H9 (cell line): ENCODE measurements at places on chromosomes 2 and 18. TPM values are rescaled to one million over a fixed set of nuclear protein-coding genes. Genes with fewer than 3 reads are reported as not detected.
A peak's percentile ranks its signal among the peaks of the same experiment; 100 is the strongest.

- no peak for DNase-seq
These were observed 474.8 kb downstream of the METTL4 start for GRCh38 chr18:2096551-2096950.

The EVA1A gene
- total RNA-seq, result 0.68 and 1.7 TPM in 2 replicates

The LHCGR gene
- total RNA-seq, result 0.33 and 0.44 TPM in 2 replicates

The UPP2 gene
- total RNA-seq, result not detected in 2 replicates

The GTF2A1L gene
- not detected in 2 replicates for total RNA-seq

The DNPEP gene
- 60.9 and 63.5 TPM in 2 replicates for total RNA-seq

- no peak for DNase-seq
These were observed 91.1 kb upstream of the MYO3B start for GRCh38 chr2:170086751-170087412.

The KIAA2012 gene
- total RNA-seq, result not detected in 2 replicates

The CCDC138 gene
- total RNA-seq, result 31.4 and 32.7 TPM in 2 replicates

The NT5C1B gene
- not detected in 2 replicates for total RNA-seq

GRCh38 chr2:211306929-211307328, 750.5 kb downstream of the CPS1 start:
- no peak for DNase-seq

The CROCC2 gene
- total RNA-seq, result not detected in 2 replicates

DNA sequence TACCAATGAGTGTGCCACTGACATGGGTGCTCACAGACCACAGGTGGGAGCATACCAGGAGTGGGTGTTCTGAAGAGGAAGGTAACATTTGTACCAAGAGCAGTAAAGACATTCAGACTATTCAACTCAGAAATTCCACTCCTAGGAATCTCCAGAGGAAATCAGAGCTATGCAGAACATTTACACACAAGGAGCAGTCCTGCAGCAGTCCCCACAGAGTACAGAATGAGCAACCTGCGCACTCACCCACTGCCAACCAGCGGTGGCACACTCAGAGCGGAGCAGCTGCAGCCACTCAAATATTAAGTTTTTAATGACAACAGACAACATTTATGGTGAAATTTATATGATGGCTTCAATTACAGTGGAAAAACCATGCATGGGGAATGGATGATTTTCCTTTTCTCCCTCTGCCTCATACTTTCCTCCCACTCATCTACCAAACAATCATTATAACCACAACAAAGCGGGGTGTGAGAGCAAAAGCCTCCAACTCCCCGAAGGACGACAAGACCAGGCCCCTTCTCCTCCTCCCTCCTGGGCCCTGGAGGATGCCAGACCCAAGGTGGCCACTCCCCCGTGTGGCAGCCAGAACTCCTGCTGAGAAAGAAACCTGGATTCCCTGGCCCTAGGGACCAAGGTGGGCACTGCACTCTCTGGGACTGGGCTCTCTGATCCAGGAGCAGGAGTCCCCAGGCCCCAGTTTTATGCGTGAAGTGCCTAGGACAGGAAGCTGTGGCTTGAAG, 5.4 kb downstream of the HS6ST1 start:
- DNase-seq, result peak; percentile 39

GRCh38 chr2:45974762-45975408, 322.3 kb upstream of the EPAS1 start:
- no peak for DNase-seq

GRCh38 chr18:62425465-62426190, 97.2 kb upstream of the ZCCHC2 start:
- DNase-seq, result peak; percentile 83

The TAF4B gene
- total RNA-seq, result 19.8 and 20.4 TPM in 2 replicates

The TAF1B gene
- 29.9 and 31.9 TPM in 2 replicates for total RNA-seq

- DNase-seq, result no peak
These were observed 43.6 kb downstream of the KIAA2012 start for GRCh38 chr2:202116691-202117090.

GRCh38 chr2:8416849-8417832, 264.7 kb upstream of the ID2 start:
- no peak for DNase-seq

DNA sequence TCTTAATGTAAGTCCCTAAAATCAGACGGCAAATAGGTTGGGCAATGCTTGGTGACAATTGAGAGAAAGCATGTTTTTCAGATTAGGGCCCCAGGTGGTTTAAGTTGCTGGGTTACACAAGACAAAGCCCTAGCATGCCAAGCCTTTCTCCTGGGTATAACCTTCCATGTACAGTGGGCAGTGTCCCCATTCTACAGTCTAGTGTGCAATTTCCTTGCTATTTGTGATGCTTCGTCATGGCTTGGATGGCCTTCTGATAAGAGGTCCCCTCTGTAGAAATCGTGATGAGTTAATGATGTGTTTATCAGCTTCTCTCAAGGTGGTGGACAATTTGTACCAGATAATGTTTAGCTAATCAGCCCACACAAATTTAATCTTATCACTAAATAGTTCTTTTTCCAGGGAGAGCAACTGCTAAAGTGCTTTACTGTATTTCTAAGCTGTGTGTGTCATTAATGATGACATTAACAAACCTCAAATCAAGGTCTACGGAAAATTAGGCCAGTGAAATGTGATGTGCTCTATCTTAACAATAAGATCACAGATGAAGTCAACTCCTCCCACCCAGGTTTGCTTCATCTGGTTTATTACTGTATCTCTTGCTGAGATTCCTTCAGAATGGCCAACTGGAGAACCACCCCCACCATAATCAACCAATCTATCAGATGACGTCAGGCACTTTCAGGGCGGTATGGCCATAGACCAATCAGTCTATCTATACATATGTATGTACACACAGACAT, 61.7 kb downstream of the PLB1 start:
- DNase-seq, result no peak

The SPHKAP gene
- not detected in 2 replicates for total RNA-seq

The C1QL2 gene
- total RNA-seq, result 0.81 and 0.90 TPM in 2 replicates

DNA sequence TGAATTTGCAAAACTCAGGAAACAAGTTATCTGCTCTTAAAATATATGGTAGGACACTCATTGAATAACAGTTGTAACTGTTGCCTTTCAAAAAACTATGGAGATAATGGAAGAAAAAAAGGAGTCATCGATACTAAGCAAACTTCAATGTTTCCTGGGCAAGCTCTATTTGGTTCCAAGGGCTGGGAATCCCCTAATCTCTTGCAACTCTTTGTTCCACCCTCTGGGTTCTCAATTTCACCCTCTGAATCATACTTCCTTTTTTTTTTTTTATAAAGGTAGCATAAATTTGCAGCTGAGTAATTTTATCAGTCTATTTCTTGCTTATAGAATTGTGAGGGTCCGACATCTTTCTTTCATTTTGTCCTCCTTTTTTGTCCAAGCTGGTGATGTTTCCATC, 36.7 kb downstream of the SLC9A4 start:
- no peak for DNase-seq

The PIKFYVE gene
- total RNA-seq, result 25.7 and 27.2 TPM in 2 replicates

The DSG1 gene
- not detected in 2 replicates for total RNA-seq

DNA sequence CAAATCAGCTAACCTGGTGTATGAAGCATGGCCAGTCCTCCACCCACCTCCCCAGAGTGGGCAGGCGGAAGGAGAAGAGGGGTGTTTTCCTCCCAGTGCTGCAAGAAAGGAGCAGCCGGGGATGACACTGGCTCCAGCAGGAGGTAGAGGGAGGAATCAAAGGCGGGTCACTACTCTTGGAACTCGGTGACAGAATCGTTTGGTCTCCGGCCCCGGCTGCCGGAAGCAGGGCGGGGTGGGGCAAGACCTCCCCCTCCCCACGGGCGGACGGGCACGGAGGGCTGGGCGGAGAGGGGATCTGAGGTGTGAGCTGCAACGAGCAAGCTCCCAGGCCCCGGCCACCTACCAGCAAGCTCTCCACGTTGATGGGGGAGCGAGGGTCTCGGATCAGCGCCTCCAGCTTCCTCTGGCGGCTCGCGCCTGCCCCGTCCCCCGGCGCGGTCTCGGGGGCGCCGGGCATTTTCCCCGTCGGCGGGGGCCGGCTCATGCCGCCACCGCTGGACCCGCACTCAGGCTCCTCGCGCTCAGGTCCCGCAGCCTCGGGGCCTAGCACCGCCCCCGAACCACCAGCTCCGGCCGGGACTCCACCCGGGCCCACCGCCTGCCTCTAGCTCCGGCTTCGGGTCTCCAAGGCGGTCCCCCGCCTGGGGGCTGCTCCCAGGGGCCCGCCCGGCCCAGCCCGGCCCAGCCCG, 640 bp downstream of the ROCK2 start:
- DNase-seq, result peak; percentile 66

DNA sequence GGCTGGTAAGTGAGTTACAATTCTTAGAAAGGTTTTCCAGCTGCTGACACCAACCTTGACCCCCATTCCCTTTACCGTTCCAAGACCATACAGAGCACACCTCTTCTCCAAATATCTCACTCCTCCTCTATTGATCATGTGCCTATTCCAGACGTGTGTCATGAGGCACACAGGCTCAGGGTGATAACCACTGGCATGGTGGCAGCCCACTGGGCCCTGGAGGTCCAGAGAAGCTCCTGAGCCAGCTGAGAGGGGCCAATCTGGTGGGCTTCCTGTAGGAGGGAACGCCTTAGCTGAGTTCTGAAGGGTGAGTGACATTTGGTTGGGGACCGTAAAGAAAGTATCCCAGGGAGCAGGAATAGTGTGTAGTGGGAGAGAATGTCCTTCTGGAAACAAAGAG, 28.3 kb downstream of the ZAP70 start:
- no peak for DNase-seq

- no peak for DNase-seq
These were observed 14.5 kb upstream of the ASPRV1 start for GRCh38 chr2:69975853-69976462.

DNA sequence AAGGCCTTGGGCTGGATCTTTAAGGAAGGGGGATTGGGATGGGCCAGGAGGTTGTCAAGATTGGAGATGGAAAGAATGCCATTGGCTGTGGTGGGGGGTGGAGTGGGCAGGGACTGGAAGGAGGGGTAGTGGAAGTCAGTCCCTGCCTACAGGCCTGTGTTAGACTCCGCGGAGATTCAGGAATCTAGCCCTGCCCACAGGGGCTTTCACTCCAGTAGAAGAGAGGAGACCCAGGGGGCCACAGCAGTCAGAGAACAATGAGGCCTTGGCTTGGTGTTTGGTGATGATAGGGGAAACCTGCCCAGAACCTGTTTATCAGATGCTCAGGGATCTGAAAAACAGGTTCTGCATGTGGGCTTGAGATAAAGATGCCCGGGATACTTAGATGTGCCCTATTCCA, 6.1 kb downstream of the STEAP3 start:
- no peak for DNase-seq

The ZSWIM2 gene
- total RNA-seq, result not detected in 2 replicates

DNA sequence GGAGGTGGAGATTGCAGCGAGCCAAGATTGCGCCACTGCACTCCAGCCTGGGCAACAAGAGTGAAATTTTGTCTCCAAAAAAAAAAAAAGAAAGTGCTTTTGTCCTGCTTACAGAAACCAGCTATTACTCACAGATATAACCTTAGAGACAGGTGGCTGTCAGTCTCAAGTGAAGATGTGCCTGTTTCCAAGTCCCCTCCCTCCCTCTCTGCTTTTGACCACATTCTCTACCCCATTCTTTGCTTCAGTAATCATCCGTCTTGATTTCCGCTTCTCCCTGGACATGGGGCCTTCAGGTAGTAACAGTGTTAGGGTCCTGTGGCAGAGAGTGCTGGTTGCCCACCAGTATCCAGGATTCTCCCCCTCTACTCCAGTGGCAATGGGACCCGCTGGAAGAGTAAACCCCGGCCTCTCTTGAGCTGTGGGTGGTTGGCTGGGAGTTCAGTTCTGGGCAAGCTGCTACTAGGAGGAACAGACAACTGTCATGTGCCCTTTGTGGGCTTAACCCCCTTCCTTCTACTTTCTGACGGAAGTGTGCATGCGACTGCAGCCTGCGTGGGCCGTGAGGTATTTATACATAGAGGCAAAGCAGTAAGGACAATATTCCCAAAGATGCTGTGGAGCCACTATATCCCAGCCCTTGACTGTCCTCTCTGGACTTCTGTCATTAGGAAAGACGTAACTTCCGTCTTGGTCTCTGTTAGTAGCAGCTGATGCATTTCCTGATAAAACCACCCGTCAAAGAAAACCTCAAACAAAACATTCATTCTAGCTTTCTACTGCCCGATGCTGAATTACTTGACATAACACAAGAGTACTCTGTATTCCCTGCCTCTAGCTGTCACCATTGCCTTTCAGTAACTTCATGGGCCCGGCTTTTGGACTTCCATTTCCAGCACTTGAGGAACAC, 17.8 kb downstream of the PDCL3 start:
- DNase-seq, result no peak

The TGFA gene
- total RNA-seq, result 2.5 and 3.3 TPM in 2 replicates

GRCh38 chr2:152564754-152565551, 152.3 kb downstream of the PRPF40A start:
- DNase-seq, result no peak

- DNase-seq, result no peak
These were observed 31.8 kb downstream of the GRB14 start for GRCh38 chr2:164589522-164589921.

The CD28 gene
- not detected in 2 replicates for total RNA-seq

- no peak for DNase-seq
These were observed 287.0 kb downstream of the SLC8A1 start for GRCh38 chr2:40164736-40165508.

DNA sequence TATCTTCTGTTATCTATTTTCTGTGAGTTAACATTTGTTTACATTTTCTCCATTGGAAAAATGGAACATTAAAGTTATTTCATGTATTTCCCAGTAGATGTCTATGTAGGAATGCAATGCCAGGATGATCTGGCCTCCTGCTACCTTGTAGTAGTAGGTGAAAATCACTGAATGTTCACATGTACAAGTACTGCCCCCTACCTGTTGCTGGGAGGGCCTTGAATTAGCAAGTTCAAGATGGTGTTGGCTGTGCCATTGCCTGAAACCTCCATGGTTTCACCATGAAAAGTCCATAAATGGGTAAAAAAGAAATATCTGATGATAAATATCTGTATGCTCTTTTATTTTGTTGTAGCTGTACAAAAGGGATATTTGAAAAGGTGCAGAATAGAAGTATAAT, 30.7 kb downstream of the XRCC5 start:
- DNase-seq, result peak; percentile 43

- DNase-seq, result peak; percentile 51
These were observed 44.3 kb downstream of the ZNF516 start for GRCh38 chr18:76450452-76451395.

DNA sequence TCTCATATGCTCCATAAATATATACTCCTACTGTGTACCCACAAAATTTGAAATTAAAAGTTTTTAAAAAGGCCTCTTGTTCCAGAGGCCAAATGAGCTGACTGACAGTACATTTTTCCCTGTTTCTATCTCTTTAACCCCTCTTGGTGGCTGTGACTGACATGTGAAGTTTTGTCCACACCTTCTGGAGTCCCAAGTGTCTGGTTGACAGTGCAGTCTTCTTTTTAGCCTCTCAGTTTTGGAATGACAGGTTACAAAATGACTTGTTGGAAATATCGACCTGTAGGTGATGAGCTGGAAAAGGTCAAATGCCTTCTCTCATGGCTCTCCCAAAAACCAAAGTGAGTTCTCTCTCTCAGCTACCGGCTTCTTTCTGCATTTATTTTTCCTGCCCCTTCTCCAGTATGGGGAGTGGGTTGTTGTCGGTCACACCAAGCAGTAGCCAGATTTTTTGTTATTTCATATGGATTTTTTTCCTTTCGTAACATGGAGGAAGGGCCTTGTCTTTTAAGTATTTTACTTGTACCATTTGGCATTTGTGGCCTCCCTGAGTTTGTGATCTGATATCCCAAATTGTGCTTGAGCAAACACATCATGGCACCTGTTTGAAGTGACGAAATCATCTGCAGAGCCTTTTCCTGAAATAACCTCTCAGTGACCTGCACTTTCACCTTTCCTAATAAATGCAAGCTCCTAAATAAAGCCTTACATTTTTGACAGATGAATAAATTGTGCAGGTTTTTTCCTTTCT, 143.9 kb downstream of the ESCO1 start:
- DNase-seq, result no peak

GRCh38 chr2:237113026-237113795, 27.5 kb downstream of the COPS8 start:
- DNase-seq, result no peak
